ENCODE measurements at places on chromosomes 4 and X.

GRCh38 chrX:123851079-123851478 lies 8.8 kb upstream of the XIAP start:
- no peak for DNase-seq

GRCh38 chr4:151251603-151252304 lies 25.2 kb upstream of the PRSS48 start:
- no peak for DNase-seq

DNA sequence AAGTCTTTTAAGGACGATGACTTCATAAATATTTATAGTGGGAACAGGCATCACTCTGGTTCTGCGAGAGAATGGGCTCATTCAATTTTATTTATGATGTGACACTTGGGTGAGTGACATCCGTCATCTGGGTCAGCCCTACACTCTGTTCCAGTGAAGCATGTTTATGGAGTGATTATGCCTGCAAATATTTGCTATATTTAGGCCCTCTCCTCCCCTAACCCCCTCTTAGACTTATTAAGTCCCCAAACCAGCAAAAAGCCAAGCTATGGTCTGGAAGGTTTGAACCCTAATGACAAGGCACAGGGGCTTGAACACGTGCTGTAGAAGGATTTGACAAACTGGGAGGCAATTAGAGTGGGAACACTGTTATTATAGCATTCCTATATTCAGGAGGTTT lies 55.9 kb downstream of the C4orf51 start:
- no peak for DNase-seq

DNA sequence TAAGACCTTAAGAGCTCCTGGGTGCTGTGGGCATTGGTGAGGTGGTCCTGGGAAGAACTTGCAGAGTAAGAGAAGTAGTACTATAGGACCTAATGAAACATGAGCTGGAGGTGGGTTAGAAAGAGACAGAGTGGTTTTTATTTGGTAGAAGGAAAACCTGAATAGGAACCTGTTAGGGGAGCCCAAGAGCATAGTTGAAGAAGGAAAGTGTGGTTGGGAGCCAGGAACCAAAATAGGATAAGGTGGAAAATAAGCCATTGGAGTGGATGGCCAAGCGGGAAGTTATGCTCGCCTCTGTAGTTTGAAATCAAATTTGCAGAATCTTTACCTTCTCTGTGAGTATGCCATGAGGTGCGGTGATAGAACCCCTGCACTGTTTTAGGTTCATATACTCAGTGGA lies 26.7 kb downstream of the GAB1 start:
- no peak for DNase-seq

- no peak for DNase-seq
Observed at GRCh38 chr4:4559596-4559995, 17.7 kb upstream of the STX18 start.

- no peak for DNase-seq
Observed at GRCh38 chr4:153781717-153782416, 7.0 kb downstream of the SFRP2 start.

DNA sequence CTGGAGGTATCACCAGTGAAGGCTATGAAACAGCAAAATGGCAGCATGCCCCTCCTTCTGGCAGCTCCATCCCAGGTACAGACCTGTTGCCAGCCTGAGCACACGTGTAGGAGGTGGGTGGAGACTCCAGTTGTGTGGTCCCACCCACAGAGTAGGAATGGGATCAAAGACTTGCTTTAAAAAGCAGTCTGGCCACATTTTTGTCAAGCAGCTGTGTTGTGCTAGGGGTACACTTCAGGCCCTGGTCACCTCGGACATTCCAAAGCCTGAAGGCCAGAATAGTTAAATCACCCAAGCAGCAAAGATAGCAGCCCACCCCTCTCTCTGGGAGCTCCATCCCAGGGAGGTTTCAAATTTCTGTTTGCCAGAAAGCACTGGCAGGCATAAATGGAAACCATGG lies 20.3 kb upstream of the AMBN start:
- DNase-seq = no peak

DNA sequence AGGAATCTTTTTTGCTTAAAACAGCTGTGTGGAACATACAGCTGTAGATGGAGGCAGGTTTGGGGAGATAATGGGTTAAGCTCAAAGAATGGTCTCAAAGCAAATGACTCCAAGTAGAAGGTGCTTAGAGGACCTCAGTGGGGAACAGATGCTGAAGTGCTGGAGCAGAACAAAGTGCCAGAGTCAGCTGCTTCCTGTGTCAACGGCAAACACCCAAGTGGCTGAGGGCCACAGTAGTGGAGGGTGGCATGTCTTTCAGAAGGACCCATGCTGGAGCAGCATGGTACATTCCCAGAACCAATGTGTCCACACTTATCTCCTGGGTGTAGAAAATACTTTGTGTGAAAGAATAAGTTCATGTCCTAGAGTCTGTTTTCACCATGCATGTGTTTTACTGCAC lies 197.5 kb downstream of the CCNG2 start:
- no peak for DNase-seq

DNA sequence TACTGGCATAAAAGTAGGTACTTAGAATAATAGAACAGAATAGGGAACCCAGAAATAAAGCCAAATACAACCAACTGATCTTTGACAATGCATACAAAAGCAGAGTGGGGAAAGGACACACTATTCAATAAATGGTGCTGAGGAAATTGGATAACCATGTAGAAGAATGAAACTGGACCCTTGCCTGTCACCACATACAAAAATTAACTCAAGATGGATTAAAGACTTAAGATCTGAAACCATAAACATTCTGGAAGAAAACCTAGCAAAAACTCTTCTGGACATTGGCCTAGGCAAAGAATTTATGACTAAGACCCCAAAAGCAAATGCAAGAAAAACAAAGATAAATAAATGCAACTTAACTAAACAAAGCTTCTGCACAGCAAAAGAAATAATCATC lies 45.6 kb downstream of the ARFIP1 start:
- DNase-seq = no peak

DNA sequence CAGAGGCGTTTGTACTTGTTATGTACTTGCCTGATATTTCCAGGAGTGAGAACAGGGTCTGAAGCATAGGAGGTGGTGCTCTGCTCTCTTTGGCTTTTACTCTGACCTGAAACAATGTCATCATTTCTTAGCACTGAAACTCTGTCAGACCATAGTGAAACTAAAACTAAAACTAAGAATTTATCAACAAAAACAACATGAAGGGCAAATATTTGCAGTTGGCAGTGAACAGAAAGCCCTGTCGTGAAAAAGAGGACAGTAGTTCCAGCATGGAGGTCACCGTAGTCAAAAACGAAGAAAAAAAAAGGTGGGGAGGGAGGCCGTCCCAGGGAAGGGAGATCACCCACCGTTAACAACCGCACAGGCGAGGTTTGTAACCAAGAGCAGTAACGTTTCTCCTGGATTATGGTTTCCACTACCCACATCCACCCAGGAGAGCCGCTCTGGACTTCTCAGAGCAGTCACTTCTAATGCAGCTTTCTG lies 97.5 kb downstream of the ANK2 start:
- no peak for DNase-seq

DNA sequence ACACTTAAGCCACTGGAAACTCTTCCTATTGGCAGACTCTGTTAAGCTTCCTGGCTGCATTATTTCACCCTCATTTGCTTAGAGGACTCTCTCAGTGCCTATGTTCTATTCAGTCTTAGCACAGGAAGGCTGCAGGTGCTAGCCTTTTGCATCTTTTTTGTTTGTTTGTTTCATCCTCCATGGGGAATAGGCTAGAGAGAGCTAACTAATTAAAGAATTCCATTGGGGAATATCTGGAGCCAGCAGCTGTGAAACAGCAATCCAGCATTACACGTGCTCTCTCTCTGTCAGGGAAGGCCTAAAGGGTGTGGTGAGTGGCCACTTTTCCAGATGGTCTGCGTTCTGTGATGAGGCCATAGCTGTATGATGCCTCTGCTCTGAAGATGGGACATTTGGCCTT lies 633.6 kb downstream of the SPRY1 start:
- no peak for DNase-seq

Measured in glomerular endothelial cell (primary cell).